ENCODE measurements at places on chromosomes 11 and 22.
A peak's percentile ranks its signal among the peaks of the same experiment; 100 is the strongest.

GRCh38 chr11:119780222-119780953 is 51.4 kb upstream of the NECTIN1 start:
- no peak for DNase-seq

- DNase-seq, result no peak
Measured at GRCh38 chr11:8329847-8330361, 66.2 kb upstream of the LMO1 start.

DNA sequence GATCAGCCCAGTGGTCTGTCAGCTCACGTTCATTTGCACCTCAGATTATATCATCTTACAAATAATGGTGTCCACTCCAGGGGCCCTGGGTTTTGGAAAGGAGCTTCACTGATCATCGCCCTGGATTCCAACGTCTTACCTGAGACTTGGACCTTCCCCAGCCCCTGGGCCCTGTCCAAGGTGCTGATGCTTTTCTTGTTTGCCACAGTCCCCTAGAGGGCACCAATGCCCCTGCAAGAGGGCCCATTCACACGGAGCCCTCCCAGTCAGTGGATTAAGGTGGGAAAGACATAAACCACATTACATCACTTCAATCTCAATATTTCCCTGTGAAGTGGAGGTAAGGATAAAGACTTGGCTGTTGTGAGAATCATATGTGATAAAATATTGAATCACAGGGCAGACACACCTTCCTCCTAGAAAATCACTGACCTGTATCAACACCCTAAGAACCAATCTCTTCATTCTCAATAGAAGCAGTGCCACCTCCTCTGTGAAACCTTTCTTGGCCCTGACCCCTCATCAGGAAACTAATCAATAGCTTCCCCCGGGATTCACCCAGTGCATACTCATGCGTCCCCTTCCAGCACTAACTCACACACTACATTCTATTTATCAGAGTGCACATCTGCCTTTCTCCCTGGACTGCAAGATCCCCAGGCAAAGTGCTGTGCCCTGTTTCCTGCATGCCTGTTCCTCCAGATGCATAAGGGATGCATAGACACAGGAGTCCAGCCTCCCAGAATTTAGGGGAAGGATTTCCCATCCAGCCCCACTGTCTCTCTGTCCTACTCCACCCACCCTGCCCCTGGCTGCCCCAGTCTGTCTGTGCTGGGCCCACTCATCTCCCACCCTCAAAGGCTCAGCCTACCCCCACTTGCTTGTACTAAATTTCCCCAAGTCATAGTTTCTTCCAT is 167.0 kb downstream of the BUD13 start:
- no peak for DNase-seq

DNA sequence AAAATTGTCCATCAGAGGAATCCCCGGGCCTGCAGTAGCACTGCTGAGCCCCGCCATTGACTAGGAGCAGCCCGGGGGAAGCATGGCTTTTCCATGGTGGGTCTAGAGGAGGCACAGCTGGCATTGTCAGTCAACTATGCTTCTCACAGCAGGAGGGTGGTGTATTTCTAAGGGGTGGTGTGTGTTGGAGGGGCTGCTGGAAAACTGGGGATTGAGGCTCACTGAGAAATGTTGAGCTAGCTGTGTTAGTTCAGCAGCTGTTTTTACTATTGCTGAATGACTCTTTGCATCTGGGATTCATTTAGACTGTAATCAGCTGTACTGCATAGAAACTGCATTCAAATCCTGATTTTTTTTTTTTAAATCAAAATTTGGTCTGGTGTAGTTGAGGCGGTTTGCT is 5.6 kb downstream of the DDX10 start:
- DNase-seq, result no peak

GRCh38 chr11:130609121-130610035 is 160.9 kb downstream of the ADAMTS15 start:
- no peak for DNase-seq

GRCh38 chr11:117256573-117256972 is 24.1 kb downstream of the RNF214 start:
- no peak for DNase-seq

GRCh38 chr11:59199546-59200422 is 12.9 kb downstream of the MPEG1 start:
- DNase-seq, result peak; percentile 40

DNA sequence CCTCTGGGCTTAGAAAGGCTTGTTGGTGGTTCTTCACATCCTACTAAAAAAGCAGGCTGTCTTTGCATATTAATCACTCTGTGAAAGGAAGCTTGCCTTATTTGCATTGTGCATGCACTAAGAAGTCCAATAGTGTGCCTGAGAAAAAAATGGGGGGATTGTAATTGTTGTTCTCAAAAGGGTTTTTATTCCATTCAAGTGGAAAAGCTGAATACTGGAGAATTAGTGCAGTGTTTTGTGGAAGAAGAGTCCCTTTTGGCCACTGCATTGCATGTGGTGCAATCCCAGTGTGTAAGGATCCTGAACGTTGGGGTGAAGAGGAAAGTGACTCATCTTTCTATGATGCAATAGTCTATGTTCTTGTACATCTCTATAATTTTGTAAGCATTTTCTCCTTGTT is 16.5 kb downstream of the NCAM1 start:
- DNase-seq, result no peak
